ENCODE measurements at places on chromosomes 5 and 9.

GRCh38 chr9:4262735-4263141, 37.1 kb downstream of the GLIS3 start:
- DNase-seq = peak; percentile 60

DNA sequence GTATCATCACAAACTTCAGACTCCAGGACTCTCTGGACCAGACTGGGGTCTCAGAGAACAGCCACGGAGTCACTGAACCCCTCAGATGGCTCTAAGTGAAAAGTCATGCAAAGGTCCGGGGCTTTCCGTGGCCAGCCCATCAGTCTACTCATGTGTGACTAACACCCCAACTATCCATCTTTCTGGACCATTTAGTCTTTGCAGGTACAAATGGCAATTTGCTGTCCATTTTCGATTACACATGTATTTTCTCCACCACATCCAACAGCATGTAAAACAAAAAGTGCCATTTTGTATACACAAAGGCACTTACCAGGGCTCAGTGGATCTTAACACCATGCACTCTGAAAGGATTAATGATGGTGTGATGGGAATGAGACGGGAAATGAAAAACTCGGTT, 387.7 kb downstream of the BNC2 start:
- no peak for DNase-seq

GRCh38 chr5:1131191-1131621, 19.3 kb upstream of the SLC12A7 start:
- DNase-seq = no peak

GRCh38 chr9:36832164-36832795, 201.8 kb downstream of the PAX5 start:
- DNase-seq = no peak

DNA sequence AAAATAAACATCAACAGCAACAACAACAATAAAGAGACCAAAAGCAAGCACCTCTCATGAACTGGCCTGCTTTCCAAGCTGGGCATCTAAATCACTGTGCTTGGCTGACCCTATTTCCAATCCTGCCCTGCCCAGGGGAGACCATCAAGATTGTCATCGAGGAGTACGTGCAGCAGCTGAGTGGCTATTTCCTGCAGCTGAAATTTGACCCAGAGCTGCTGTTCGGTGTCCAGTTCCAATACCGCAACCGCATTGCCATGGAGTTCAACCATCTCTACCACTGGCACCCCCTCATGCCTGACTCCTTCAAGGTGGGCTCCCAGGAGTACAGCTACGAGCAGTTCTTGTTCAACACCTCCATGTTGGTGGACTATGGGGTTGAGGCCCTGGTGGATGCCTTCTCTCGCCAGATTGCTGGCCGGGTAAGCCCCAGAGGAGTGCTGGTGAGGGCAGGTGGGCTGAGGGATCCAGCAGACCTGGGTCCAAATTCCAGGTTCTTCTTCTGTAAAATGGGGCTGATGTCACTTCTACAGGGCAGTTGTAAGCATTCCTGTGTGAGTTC, 15.6 kb downstream of the PTGS1 start:
- DNase-seq = no peak

GRCh38 chr9:131982671-131983239, 96.9 kb downstream of the MED27 start:
- DNase-seq = no peak

GRCh38 chr9:108634204-108634603, 221.6 kb downstream of the ACTL7B start:
- no peak for DNase-seq

GRCh38 chr5:105782501-105782900, 1888.2 kb downstream of the EFNA5 start:
- DNase-seq = no peak

DNA sequence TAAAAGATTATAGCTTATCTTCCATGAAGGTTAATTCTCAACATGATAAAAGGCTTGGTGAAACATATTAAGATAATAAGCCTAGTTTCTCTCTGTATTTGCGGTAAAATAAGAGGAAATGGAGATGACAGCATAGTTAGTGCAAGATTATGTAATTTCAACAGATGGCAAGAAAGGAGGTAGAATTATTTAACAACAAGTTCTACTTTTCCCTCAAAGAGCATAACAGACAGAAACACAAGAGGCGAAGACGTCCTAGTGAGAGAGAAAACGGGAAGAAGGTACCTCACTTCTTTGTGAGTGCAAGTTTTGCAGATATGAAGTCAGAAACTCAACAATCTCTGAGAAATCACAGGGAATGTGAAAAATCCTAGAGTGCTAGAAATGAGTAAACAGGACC, 144.8 kb upstream of the ADCY2 start:
- no peak for DNase-seq

DNA sequence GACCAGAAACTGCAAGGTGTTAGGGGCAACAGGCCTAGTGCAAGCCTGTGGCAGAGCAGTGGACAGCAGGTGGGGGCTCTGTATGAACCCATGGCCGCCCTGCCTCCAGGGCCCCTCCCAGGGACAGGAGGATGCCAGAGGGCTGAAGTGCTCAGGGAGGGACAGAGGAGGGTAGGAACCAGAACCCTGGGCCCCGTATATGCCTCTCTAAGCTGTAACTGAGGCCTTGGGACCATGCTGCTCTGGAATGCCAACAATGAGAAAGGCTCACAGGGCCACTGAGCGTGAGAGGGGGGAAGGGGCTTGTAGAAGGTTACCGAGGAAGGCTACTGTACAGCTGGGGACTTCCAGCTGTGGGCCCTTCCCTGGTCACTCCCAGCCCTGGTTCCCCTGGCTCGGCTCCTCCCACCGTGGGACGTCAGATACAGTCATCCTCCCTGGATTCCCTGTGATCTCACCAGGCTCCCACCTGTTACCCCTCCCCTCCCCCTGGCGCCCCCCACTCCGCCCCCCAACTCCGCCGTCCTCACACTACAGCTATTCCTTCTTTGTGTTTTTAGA, 21.1 kb downstream of the AQP7 start:
- DNase-seq = no peak

DNA sequence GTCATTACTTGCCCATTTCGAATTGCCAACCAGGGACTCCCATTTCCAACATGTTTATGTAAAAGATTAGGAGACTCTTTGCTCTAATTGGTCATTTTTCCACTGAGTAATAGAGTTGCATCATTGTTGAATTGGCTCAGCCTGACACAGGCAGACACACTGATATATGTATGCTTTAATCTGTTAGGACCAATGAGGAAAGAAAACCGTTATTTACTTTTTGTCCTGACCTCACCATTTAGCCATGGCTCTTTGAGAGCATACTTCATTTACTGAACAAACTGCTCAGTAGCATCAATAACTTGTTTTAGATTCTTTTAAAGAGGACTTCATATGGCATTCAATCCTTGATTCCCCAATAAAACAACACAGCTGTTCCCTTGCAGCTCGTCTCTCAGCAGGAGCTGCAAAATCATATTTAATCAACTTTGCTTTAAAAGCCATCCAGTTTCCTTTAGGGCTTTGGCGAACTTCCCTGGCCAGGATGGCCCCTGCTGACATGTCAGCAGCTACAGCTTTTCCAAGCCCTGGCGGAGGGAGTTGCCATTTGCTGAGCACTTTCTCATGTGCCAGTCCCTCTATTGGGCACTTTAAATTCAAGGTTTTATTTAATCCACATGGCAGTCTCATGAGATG, 251.5 kb upstream of the TNC start:
- no peak for DNase-seq

- no peak for DNase-seq
Observed at GRCh38 chr5:82480331-82480730, 202.2 kb upstream of the RPS23 start.

DNA sequence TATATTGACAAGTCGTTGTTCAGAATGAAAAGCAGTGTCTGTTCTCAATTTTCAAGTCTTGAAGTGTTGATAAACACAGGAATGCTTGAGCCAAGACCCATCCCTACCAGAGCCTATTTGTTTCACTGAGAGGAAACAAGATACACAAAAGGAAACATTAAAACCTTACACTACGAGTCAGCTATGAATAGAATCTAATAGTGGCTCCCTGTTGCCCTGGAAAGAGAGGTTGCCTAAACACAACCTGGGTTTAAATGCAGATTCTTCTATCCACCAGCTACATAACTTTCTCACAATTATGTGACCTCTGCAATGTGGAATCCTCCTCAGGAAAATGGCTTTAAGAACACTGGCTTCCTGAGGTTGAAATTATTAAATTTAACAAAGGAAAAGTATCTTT, 29.1 kb upstream of the BNC2 start:
- no peak for DNase-seq

- no peak for DNase-seq
Observed at GRCh38 chr9:68950689-68951088, 63.2 kb downstream of the PRKACG start.

- no peak for DNase-seq
Observed at GRCh38 chr5:157050050-157050449, 8.9 kb downstream of the HAVCR1 start.

DNA sequence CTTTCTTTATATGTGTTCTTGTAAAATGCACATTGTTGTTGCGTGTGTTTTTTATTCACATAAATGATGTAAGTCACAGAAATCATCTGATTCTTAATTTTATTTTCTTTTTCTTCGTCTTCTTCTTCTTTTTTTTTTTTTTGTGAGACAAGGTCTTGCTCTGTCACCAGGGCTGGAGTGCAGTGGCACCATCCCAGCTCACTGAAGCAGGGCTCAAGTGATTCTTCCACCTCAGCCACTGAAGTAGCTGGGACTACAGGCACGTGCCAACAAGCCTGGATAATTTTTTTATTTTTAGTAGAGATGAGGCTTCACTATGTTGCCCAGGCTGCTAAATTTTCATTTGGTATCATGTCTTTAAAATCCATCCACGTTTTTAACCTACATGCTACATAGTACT, 28.5 kb upstream of the FANCC start:
- no peak for DNase-seq

DNA sequence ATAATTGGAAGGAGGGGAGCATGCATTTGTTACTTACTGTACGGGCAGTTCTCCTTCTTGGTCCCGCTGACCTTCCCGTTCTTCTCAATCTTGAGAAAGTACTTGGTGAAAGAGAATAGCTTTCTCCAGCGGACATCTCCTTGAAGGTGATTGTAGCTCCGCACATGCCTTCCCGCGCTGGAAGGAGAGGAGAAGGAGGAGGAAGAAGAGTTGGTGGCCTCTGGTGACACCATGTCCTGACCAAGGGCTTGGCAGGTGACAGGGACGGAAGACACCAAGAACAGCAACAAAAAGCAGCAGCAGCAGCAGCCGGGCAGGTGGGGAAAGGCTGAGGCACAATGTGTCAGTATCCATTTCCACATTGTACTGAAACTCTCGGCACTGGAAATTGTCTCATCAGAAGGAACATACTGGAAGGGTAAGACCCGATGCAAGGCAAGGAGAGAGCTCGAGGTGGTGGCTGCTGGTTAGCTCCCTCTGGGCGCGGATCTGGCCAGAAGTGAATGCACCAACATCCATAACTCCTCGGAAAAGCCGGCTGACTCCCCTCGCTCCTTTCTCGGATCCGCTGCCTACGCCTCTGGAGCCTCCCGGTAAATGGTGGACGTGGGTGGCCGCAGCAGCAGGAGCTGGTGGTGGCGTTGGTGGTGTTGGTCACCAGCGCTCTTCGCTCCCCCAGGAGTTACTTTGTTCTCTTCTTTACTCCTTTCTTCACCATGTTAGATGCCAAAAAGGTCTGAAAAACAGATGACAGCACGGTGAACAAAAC, 715 bp downstream of the FGF10 start:
- DNase-seq = no peak

DNA sequence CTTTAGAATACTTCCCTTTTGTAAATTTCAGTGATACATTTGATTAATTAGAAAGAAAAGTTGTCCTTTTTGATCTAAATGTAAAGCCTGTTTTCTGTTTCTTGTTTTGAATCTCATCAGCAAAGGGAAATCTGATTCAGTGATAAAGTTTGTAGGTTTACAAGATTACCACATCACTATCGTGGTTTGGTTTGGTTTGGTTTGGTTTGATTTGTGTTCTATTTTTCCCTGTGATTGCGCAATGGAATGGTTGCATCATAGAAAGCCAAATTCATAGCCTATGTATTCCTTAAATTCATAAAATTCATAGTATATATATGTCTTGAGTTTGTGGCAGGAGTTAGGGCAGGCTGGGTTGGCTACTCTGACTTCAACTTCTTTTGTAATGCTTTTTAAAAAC, 15.2 kb downstream of the SRFBP1 start:
- no peak for DNase-seq

DNA sequence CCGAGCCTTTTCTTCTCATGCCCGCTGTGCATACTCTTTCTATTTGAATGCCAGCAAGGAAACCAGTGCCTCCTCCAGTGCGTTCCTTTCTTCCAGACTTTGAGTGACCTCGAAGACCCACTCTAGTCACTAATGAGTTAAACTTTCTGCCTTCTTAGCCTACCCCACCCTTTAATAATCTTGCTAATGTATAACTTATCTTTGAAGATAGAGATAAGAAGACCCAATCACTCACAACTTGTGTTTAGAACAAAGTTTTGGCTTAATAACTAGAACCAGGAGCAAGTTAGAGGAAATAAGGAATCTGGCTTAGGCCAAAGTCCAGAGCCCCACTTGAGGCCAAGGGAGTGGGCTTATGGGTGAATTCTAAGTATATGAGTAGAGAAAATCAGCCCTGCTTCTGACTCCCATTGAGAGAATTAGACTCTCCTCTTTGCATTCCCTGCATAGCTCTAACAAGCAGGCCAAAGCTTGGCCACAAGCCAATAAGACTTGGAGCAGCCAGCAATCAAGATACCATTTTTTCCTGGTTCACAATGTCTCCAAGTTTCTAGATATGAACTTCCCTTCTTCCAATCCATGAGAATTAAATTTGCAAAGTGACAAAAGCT, 181.5 kb upstream of the PIK3R1 start:
- no peak for DNase-seq

All from pulmonary artery endothelial cell (primary cell).